Fibroblast of skin of right biceps (primary cell): ENCODE measurements at places on chromosomes 2 and 18.

DNA sequence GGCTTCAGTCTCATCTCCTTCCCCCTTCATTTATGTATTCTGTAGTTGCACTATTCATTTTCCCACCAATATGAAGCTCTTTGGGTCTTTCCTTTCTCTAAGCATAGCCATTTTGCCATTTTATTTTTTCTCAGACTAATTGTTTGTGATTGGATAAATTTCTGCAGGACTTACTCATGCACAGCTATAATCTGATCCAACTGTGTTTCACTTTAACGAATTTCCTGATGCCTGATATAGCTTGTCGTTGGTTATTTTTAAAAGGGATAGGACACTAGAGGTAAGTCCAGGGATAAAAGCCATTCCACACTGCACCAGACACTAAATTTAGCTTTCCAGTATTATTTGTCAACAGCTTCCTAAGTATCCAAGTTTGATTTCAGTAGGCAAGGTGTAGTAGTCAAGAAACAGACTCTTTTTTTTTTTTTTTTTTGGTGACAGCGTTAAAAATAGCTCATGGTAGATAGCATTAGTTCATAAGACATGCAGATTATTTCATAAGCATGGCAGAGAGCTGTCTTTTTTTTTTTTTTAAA is 17.4 kb downstream of the ASB18 start:
- DNase-seq = no peak

DNA sequence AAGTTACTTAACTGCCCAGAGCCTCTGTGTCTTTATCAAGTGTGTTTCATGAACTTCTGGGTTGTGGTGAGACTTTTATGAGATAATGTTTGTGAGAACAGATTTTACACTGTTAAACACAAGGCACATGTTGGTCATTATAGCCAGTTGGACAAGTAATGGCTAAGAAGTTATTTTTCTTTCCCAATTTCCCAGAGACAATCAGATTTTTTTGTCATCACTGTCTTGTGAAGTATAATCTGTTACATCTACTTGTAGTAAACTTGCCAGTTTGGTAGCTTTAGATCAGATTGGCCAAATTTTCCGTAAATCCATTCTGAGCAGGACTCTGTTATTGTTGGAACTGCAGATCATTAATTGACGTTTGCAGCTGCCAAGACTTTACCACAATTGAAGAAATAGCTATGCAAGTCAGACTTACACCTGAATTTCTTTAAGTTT is 838.8 kb downstream of the SLC4A3 start:
- DNase-seq = peak; percentile 19

DNA sequence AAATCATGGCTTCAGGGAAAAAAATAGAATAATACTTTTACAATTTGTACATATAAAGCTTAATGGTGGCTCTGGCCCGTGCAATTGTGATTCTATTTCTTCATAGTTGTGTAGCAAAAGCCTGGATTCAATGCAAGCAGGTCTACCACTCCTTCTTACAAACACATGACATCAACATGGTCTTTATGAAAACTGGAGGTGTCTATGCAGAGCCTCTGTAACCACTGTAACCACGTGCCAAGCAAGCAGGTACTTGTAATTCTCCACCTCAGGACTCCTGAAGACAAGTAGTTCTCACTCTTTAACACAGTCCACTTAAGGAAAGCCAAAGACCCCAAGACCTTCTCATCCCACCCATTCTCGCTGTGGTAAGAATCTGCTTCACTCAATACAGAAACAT is 62.6 kb downstream of the METTL4 start:
- DNase-seq = no peak

DNA sequence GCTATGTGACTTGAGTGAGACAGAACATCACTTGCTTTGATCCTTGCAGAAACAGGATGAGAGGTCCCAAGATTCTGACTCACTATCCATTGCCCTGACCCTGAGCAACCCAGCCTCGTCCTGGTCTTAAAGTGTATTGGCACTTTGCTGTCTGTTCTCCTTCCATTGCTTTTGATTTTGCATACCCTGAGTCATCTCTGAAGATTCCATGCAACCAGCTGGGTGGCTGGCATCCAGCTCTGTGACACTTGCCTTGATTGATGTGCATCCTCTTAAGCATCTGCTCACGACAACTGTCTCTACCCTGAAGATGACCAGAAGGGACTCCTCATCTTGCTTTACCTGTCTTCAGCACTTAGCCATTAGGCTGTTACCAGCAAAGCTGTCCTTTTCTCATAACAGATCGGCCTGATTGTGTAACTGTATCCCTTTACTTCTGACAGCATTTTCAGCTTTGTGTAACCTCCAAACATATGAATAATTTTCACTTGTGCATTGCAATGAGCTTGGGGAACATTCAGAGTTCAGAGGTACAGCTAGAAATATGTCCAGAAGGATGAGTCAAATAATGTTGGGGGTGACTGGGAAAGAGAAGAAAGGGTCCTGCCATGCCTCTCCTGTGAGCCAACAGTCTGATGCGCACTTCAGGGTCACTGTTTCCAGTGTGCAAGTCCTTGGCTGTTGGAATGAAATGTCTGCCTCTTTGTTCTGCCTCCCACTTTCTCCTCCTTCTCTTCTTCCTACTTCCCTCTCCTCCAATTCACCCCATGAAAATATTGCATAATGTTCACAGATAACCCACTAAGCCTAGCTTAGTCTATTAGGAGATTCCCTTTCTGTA is 249.7 kb upstream of the OSR1 start:
- peak; percentile 83 for DNase-seq

- no peak for DNase-seq
Measured at GRCh38 chr18:1976484-1976883, 594.8 kb downstream of the METTL4 start.

DNA sequence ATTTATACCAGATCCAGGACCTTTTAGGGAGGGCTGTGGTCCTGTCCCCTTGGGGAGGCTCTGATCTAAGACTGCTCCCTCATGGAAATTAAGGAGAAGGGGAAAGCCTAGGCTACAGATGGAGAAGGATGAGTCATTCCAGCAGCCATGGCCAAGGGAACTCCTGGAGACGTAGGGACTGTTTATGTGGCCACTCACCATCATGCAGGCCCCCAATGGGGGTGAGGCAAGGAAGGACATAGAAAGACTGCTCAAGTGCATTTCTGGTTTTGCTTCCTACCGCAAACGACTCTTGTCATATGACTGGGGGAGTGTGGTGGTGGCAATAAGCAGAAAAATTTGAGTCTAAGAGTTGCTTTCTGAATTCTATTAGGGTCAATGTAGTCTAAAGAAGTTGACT is 54.0 kb upstream of the CYP1B1 start:
- DNase-seq = peak; percentile 27

- DNase-seq = peak; percentile 2
Measured at GRCh38 chr2:134027980-134028379, 225.9 kb upstream of the MGAT5 start.

DNA sequence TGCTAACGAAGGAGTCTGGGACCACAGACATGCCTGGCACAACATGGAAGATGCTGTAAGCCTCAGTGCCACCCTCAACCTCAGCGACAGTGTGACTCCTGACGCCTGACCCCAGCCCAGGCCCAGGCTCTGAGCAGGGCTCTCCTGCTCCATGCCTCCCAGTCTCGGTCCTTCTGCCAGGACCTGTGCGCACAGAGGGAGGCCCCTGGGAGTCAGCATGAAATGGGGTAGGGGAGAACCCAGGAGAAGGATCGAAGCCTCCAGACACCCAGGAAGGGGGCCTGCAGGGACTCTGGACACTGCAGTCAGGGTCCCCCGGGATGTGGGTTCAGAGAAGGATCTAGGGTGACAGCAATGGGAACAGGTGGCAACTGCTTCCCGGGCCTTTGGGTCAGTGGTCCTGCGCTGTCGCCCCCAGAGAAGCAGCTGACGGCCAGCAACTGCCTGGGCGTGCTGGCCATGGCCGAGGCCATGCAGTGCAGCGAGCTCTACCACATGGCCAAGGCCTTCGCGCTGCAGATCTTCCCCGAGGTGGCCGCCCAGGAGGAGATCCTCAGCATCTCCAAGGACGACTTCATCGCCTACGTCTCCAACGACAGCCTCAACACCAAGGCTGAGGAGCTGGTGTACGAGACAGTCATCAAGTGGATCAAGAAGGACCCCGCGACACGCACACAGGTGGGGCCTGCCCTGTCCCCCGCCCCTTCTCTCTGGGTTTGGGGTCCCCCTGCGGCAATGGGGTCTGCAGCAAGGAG is 233.9 kb downstream of the ATAD2B start:
- DNase-seq = no peak

GRCh38 chr2:18219676-18220075 is 340.8 kb downstream of the RDH14 start:
- DNase-seq = peak; percentile 10

GRCh38 chr2:166341426-166341825 is 34.3 kb downstream of the SCN9A start:
- DNase-seq = no peak

- no peak for DNase-seq
Measured at GRCh38 chr2:47173986-47174732, 19.1 kb upstream of the STPG4 start.

DNA sequence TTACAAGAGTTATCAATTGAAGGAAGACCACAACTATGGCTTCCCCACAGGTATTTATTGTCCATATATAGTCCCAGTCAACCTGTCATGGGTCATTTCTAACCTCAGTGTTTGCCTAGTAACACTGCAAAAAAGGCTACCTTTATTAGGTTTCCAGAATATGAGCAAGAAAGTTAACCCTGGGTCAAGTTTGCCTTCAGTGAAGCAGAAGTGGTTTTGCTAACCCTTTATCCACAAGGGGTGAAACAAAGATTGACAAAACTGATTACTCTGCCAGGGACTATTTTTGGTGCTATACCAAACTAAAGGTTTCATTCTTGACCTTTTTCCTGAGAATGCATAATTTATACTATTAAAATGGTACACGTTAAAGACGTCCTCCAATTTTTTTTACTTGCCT is 28.8 kb downstream of the SP100 start:
- DNase-seq = no peak

- no peak for DNase-seq
Measured at GRCh38 chr2:62334009-62334408, 138.1 kb downstream of the B3GNT2 start.

- no peak for DNase-seq
Measured at GRCh38 chr2:154974041-154974440, 275.5 kb downstream of the KCNJ3 start.

- DNase-seq = no peak
Measured at GRCh38 chr2:203625701-203626100, 80.7 kb upstream of the CD28 start.

DNA sequence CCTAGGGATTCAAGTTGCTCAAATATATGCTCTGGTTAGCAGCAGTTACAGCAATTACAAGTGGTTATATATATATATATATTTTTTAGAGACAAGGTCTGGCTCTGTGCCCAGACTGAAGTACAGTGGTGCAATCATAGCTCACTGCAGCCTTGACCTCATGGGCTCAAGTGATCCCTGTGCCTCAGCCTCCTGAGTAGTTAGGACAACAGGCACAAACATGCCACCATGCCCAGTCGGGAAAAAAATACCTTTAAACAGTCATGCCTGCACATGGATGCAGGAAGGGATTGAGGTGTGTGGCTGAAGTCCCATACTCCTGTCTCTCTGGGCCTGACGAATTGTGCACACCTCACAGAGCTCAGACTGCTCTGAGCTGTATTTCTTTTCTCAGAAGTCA is 19.6 kb upstream of the DNAH7 start:
- DNase-seq = peak; percentile 55

DNA sequence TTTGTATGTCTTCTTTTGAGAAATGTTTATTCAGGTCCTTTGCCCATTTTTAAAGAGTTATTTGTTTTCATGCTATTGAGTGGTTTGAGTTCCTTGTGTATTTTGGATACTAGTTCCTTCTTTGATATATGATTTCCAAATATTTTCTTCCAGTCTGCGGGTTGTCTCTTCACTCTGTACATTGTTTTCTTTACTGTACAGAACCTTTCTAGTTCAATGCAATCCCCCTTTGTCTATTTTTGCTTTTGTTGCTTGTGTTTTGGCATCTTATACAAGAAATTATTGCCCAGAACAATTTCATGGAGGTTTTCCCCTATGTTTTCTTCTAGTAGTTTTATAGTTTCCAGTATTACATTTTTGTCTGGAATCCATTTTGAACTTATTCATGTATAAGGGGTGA is 62.5 kb upstream of the ACVR1C start:
- no peak for DNase-seq

- no peak for DNase-seq
Measured at GRCh38 chr2:187775196-187775595, 221.0 kb upstream of the TFPI start.

DNA sequence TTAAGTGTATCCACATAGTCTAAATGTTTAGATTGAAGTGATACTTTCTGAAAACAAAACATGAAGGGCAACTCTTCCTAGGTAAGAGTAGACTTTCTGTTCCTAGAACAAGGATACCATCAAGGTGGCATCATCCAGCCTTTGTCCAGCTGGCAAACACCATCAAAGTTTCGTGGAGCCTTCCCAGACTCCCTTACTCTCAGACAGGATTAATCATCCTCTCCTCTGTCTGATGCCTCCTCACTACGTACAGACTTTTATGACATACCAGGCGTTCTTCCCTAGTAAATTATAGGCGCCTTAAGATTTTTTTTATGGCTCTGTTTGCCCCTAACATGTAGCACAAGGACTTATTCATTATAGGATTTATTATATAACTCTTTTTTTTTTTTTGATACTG is 29.4 kb upstream of the ASNSD1 start:
- DNase-seq = peak; percentile 16

GRCh38 chr2:148865512-148865911 is 9.5 kb upstream of the KIF5C start:
- no peak for DNase-seq

DNA sequence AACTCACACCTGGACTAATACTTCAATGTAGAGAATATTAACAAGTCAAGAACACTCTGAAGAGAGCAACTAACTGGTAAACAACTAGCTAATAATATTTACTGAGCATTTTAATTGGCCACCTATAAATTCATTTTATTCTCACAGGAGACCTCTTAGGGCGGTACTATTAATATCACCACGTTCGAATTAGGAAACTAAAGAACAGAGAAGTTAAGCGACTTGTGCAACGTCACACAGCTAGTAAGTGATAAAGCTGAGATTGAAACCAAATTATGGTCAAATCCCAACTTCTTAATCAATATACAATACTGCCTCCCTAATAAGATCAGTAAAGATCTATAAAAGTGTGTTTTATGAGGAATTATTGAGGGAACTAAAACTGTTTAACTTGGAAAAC is 1034.3 kb upstream of the POU3F3 start:
- no peak for DNase-seq

- DNase-seq = no peak
Measured at GRCh38 chr2:86414996-86415395, 26.2 kb upstream of the KDM3A start.

- DNase-seq = peak; percentile 83
Measured at GRCh38 chr2:195657634-195658540, 861 bp downstream of the SLC39A10 start.

DNA sequence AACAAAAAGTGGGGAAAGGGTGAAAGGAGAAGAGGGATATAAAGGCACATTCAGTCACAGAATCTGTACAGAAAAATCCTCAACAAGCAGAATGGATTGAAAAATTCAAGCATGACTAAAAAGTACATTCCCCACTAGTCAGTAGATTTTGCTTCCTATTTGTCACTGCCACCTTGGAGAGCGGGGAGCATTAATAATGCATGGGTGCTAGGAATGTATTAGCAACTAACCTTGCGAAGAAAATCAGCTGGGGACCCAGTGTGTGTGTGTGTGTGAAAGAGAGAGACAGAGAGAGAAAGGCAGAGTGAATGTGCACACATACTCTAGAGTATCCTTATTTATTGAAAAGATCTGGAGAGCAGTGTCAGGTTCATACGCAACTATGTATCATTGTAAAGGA is 968.7 kb upstream of the ZEB2 start:
- DNase-seq = no peak
